ENCODE measurements at places on chromosomes 1 and 21.
A peak's percentile ranks its signal among the peaks of the same experiment; 100 is the strongest.

- no peak for DNase-seq
Observed at GRCh38 chr1:154006136-154006535, 15.6 kb downstream of the RPS27 start.

DNA sequence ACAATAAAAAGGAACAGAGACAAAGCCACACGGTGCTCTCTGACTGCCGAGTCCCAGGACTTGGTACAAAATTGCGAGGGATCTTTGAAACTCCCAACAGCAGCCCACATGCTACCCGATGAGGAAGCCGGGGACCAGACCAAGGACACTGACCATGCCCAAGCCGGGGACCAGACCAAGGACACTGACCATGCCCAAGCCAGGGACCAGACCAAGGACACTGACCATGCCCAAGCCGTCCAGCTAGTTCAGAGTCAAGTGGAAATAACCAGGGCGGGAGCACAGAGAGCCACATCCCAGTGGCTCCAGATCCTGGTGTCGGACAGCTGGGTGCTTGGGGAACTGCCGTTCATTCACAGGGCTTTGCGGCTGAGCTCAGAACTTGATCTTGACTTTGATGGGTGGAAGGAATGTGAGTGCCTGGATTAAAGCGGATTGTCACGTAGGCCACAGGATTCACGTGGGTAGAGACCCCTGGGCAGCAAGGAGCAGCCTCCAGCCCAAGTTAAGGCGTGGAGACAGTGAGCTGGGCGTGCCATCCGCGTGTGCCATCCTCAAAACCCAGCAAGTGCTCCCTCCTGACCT is 16.5 kb upstream of the TRAPPC10 start:
- DNase-seq = no peak

- no peak for DNase-seq
Observed at GRCh38 chr1:32311709-32312393, 20.0 kb downstream of the HDAC1 start.

- DNase-seq = no peak
Observed at GRCh38 chr1:52604063-52604770, 2.0 kb downstream of the GPX7 start.

GRCh38 chr1:244837597-244838258 is 2.3 kb downstream of the COX20 start:
- DNase-seq = no peak

DNA sequence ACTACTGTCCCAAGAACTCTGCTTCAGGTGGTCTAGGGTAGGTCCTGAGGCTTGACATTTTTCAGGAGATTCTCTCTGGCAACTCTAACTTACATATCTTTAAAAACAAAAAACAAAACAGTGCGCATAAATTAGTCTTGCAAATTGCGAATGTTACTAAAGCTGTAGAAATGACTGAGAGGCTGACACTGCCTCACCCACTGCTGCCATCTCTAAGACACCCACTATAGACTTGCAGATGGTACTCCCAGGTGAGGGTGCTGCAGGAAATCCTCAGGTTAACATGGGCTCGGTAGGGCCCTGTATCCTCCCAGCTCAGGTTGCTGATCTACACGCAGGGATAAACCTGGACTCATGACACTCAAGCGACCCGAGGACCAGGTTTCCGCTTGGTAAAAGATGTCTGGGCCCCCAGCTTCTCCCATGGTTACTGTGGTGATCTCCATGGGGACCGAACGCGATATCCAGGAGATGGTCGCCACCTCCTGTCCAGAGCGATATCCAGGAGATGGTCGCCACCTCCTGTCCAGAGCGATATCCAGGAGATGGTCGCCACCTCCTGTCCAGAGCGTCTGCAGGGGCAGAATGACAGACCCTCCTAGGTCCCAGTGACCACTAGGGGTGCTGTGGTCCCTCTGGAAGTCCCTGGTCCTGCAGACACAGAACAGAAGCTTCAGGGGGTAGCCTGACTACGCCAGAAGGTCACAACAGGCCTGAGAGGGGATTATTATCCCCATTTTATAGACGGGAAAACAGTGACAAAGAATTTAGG is 16.2 kb upstream of the LY9 start:
- DNase-seq = peak; percentile 68

- no peak for DNase-seq
Observed at GRCh38 chr1:41983451-41983850, 64.7 kb upstream of the HIVEP3 start.

GRCh38 chr1:221801251-221801661 is 59.4 kb upstream of the DUSP10 start:
- no peak for DNase-seq

DNA sequence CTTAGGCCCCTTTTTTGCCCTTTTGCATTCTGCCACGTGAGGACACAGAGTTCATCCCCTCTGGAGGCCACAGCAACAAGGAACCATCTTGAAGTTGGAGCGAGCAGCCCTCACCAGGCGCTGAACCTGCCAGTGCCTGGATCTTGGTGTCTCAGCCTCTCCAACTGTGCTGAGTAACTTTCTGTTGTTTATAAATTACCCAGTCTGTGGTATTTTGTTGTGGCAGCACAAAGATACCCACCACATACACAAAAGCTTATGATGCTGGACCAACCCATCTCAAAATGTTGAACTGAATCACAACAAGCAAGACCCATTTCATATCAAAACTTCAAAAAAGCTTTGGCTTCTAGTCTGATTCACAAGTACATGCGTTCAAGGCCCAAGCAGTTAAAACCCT is 649.9 kb downstream of the KIF26B start:
- DNase-seq = no peak

DNA sequence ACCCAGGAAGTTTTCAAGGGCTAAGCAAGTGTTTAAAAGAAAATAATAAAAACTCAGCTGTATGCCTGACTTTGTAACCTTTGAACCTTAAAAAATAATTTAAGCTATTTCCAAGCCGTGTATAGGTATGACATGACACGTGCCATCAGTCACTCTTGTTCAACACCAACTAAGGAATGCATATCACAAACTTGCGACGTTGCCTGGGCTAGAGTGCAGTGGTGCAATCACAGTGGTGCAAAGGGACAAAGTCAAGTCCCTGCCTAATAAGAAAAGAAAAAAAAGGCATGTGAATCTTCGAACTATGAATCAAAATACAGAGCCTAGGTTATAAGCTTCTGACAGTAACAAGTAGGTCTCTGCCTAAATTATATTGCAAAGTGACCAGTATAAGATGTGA is 79.2 kb downstream of the SMYD2 start:
- no peak for DNase-seq

GRCh38 chr1:26153966-26154532 is 4.8 kb upstream of the FAM110D start:
- no peak for DNase-seq

DNA sequence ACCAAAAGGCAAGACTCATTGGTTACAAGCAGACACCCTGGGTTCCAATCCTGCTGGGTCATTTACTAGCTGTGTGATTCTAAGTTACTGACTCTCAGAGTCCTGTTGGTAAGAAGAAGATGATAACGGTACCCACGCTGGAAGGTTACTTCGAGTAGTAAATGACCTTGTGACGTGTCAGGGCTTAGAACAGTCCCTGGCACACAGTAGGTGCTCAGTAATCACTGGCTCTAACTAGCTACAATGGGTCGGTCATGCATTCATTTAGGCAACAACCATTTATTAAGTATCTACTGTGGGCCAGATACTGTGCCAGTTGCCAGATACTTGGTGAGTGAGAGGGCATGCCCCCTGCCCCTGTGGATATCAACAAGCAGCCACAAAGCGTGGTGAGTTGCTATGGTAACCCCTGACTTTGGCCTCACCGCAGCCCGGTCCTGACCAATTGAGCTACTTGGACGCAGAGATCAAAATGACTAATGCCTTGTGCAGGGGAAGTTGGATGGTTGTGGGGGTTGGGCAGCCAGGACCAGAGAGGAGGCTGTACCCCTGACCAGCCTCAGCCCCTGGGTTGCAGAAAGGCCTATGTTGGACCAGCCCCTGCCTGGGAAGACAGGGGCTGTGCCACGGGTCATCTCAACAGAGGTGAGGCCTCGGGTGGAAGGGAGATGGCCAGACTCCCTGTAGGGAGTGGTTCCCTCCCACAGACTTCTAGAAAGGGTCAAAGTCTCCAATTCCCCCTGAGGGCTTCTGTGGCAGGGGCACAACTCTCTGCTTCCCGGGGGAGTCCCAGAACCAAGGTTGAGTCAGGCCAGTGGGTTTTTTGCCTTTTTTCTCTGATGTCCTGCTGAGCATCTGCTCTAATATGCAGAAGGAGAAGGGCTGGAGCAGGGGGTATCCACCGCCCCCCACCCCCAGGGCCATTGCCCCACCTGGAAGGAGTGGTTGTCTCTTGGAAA is 16.0 kb downstream of the DHRS3 start:
- DNase-seq = peak; percentile 36

- DNase-seq = no peak
Observed at GRCh38 chr1:101154547-101154946, 82.3 kb upstream of the S1PR1 start.
